ENCODE measurements at places on chromosomes 16 and 17.

DNA sequence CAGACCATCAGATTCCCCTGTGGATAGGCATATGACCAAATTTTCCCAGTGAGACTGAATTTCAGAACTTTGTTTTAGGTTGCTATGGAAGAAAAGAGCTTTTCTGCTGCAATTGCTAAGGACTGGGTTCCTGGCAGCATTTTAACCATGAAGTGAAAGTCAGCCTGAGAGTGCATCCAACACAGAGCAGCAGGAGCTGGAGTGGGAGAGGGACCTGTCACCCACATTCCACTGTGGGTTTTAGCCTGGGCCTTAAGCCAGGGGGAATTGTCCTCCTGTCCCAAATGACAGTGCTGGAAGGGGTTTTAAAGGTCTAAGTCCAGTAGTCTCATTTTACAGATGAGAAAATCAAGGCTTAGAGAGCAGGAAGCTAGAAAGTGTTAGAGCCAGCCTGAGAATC is 203.5 kb upstream of the N4BP1 start:
- DNase-seq, result no peak

DNA sequence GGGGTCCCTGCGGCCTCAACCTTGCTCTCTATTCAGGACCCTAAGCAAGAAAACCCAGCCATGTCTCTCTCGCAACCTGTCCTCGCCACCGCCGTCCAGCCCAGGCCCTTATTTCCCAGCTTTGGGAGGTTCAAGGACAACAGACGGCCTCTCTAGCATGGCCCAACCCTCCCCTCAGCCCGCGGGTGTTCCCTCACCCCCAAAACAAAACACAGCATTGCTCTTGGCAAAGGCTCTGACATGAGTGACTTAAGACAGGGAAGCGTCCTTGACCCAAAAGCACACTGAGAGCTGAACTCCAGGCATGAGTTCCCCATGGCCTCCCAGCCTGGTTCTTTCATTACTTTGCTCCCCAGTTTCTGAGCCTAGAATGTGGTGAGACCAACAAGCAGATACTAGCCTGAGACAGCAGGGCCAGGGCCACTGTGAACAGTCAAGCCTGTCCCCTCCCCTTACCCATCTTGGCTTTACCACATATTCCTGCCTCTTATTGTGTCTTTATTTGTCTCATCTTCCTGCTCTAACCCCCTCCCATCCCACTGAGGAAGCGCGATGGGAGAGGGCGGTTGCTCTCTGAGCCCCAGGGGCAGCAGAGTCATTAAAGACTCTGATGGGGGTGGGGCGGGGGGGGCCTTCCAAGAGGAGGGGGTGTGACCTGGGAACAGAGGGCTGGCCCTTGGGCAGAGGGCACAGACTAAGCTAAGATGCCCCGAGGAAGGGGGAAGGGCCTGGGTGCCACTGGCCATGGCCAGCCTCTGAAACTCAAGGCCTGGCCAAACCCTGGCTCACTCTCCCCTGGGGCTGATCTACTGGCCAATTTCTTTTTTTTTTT is 11.8 kb downstream of the SREBF1 start:
- no peak for DNase-seq

GRCh38 chr16:79452671-79453070 is 147.9 kb downstream of the MAF start:
- no peak for DNase-seq

- no peak for DNase-seq
Observed at GRCh38 chr17:34163123-34163522, 92.0 kb upstream of the CCL2 start.

- DNase-seq, result no peak
Observed at GRCh38 chr16:66304151-66304550, 62.3 kb upstream of the CDH5 start.

DNA sequence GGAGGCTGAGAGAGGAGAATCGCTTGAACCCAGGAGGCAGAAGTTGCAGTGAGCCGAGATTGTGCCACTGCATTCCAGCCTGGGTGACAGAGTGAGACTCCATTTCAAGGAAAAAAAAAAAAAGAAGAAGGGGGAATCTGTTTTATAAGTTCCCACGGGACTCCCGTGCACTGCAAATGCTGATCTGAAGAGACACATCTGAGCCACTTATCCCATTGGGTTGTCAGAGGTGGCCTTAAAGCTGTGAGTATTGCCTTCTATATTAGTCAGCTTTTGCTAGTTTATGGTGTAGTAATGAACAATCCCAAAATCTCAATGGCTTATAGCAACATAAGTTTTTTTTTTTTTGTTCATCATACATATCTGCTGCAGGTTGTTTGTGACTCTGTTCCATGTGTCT is 82.8 kb downstream of the MRM1 start:
- DNase-seq, result no peak

DNA sequence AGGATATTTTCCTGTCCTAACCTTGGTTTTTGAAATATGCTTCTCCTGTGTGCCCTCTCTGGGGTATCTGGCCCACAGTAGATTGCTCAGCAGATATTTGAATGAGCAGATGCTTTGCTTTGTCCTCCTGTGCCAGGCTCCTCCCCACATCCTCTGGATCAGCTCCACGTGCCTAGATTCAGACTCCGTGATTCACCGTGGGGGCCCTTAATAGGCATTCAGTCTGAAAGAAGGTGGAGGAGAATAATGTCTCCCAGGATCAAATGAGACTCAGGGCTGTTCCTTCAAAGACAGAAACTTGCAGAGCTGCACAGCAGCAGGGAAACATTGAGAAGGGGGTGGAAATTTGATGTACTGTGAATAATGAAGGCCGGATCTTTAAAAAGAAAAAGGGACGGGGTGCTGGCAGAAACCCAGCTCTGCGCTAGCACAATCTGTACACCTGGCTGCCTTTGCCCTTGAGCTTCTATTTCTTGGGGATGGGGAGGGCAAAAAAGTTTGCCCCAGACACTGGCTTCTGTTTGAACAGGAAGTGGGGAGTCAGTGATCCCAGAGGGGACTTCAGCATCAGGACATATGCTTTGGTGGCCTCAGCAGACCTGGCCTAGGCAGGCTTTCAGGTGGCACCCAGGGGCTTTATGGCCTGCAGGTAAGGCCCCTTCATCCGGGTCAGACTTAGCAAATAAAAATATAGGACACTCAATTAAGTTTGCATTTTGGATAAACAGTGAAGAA is 15.9 kb upstream of the SLC12A3 start:
- DNase-seq, result no peak

DNA sequence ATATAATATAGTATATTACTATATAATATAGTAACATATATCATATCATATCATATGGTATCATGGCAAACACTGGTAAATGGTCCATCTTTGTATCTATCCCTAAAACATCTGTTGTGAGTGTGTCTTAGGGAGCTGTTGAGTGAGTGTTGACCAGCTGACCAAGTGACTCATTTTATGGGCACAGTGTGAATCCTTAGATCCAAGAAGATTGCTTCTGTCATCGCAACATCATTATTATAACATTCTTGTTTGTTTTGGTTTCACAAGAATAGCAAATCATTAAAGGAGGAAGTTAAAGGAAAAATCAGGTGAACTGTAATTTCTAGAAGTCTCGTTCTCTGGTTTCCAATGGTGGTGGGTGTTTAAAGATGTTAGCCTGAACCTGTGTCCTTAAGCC is 11.7 kb upstream of the MAF start:
- DNase-seq, result no peak

DNA sequence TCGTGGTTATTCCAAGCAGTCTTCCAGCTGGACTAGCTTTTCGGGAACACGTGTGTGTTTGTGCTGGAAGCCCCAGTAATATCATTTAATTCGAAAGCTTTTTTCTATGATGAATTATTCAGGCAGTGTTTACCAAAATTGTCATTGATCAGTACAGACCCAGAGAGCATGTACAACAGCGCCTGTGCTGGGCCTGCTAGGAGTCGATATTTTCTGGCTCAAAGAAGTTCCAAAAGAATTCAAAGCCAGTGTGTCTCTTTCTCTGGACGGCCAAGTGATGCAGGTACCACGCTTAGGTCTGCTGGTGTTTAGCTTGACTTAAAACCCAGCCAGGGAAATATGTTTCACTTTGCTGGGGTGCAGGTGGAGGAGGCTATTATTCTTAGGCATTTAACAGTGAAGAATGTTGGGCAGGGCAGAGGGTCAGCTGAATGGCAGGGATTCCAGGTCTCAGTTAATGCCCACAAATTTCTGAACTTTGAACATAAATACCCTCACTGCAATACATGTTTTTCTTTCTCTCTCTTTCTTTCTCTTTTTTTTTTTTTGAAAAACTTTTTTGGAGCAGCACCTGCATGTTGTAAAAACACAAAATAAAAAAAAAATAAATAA is 401.3 kb downstream of the WWOX start:
- no peak for DNase-seq
